PC-3 (cell line): ENCODE measurements at places on chromosomes 3 and 15. TPM values are rescaled to one million over a fixed set of nuclear protein-coding genes. Genes with fewer than 3 reads are reported as not detected.

DNA sequence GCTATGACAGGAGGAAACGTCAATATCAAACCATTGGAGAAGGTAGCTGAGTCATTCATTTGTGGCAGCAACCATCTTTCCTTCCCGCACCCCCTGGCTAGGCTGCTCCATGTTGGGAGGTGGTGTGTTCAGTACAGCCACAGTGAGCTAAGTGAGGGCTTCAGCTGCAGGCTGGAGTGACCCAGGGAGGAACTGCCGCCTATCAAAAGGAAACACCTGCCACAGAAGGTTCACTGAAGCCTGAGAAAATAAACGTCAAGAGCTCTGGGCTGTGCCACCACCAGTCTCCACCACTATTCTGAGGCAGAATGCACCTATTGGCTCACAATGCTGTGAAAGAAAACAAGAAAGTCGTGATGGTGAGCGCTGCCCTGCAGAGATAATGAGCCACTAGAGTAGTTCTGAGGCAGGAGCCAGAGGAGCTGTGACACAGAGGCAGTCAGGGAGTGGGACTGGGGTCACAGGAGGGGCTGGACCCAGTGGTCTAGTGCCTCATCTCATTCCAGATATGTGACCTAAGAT, 34.8 kb upstream of the CD47 start:
- DNase-seq = no peak

- no peak for DNase-seq
Measured at GRCh38 chr15:68385240-68385561, 46.8 kb downstream of the ITGA11 start.

DNA sequence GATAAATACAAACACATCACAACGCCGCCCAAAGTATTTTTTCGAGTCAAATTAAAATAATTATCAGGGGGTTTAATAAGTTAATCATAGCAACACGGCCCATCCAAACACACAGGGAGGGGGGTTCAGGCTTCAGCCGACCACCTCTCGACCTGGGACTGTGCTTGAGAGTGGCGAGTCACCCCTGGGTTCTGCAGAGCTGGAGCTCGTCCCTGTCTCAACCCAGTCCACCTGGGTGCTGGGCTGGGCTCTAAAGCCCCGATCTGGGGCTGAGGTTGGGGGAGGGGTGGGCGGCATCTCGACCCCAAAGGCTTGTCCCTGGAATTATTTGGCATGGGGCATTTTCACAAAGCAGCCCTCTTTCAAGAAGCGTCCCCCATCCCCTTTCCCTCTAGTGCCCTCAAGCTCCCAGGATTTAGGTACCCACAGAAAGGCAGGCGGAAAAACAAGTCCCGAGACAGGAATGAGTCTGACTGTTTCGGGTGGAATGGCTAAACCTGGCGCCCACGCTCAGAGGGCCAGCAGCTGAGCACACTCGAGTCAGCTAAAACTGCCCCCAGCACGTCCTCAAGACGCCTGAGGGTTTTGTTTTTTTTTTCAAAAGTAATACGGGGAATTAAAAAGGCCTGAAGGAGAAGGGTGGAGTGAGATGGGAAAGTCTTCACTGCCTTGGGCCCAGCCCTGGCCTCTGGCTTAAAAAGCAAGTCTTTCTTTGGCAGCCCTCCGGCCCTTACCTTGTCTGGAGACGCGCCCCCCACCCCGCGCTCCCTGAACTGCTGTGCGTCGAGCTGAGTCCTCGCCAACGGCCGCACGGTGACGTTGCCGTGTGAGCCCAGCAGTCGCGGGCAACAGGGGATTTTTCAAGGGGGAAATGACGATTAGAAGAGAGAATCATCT, 32.5 kb downstream of the NR2F2 start:
- DNase-seq = no peak

- DNase-seq = peak; percentile 92
Measured at GRCh38 chr15:67125589-67126502, 60.4 kb downstream of the SMAD3 start.

DNA sequence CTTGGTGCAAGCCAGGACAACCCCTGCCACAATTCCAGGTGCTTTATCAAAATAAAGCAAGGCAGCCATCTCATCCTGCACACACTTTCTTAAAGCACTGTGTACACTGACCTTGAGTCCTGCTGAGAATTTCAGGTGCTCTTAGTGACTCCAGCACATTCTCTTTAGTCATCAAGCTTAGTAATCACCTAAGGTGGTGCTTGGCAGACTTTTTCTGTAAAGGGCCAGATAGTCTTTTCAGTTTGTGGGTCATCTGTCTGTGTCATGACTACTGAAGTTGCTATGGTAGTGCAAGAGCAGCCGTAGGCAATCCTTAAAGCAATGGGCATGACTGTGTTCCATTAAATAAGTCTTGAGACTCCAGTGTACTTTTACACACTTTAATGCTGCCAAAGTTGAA, 36.4 kb downstream of the RIOX2 start:
- peak; percentile 38 for DNase-seq

GRCh38 chr15:27427276-27427675, 456.3 kb downstream of the GABRG3 start:
- DNase-seq = no peak

DNA sequence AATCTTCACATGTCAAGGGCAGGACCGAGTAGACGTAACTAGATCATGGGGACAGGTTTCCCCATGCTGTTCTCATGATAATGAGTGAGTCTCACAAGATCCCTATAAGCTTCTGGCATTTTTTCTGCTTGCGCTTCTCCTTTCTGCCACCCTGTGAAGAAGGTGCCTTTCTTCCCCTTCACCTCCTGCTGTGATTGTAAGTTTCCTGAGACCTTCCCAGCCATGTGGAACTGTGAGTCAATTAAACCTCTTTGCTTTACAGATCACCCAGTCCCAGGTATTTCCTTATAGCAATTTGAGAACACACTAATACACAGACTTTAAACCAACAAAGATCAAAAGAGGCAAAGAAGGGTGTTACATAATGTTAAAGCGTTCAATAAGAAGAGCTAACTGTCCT, 156.6 kb upstream of the UBE2E2 start:
- no peak for DNase-seq

- no peak for DNase-seq
Measured at GRCh38 chr15:61449186-61449702, 220.1 kb upstream of the RORA start.

GRCh38 chr3:52534281-52535183, 875 bp upstream of the NT5DC2 start:
- peak; percentile 10 for DNase-seq

DNA sequence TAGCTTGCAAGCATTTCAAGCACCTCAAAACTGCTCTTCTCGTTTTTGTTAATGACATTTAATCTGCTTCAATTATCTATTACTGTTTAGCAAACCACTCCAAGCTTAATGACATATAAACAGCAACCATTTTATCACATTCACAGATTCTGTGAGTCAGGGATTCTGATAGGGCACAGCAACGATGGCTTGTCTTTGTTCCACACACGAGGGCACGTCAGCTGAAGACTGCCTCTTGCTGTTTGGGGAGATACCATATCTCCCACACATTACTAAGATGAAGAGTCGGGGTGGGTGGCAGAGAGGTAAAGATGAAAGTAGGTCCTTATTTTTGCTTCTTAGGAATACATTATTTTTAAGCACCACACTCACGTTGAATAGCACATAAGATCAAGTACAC, 19.3 kb downstream of the CPOX start:
- DNase-seq = no peak

DNA sequence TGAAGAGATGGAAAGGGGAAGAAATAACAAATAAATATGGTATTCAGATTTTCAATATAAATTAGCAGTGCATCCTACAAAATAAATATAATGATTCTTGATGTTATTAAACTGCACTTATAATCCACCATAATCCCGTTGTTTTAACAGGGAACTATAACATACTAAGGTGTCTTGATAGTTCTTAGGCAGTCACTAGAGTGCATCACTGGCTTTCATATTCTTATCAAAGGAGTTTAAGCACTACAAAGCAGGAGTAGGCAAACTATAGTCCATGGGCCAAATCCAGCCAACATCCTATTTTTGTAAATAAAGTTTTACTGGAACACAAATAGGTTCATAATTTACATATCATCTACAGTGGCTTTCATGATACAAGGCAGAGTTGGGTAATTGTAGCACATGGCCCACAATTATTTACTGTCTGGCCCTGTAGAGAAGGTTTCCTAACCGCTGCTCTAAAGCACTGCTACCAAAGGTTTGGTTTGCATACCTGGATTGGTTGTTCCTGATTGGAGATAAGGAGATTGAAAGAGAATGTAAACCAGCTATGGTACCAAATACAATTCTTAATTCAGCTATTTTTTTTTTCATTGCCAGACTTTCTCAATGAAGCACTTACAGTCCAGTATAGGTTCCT, 104.3 kb downstream of the ZNF280D start:
- DNase-seq = no peak

- DNase-seq = no peak
Measured at GRCh38 chr15:75721923-75722870, 9.5 kb upstream of the CSPG4 start.

GRCh38 chr15:52714968-52715367, 35.8 kb upstream of the ATOSA start:
- no peak for DNase-seq

GRCh38 chr3:11370191-11370590, 98.0 kb downstream of the ATG7 start:
- DNase-seq = no peak

DNA sequence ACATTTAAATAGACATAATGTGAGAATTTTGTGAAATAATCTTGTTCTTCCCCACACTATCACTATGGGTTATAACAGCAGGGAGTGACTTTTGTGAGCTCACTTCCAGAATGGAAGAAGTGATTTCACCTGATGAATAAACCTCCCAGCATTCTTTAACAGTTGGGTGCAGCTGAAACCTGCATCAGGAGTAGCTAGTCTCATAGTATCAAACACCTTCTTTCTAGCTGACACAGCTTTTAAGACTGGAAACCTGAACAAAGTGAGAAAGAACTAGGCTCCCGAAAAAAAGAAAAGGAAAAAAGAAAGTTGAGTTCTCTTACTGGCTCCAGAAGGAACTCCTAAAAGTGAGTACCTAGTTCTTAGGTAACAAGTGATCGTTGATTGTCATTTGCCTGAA, 61.1 kb upstream of the UNC13C start:
- no peak for DNase-seq

GRCh38 chr3:105791919-105792786, 76.7 kb downstream of the CBLB start:
- DNase-seq = no peak

GRCh38 chr15:40340038-40340739, 550 bp downstream of the CCDC9B start:
- DNase-seq = peak; percentile 52

- no peak for DNase-seq
Measured at GRCh38 chr3:154684440-154684839, 254.4 kb upstream of the GPR149 start.

- no peak for DNase-seq
Measured at GRCh38 chr3:50633230-50633790, 16.4 kb downstream of the MAPKAPK3 start.

GRCh38 chr15:63454503-63455211, 49.7 kb upstream of the USP3 start:
- no peak for DNase-seq

DNA sequence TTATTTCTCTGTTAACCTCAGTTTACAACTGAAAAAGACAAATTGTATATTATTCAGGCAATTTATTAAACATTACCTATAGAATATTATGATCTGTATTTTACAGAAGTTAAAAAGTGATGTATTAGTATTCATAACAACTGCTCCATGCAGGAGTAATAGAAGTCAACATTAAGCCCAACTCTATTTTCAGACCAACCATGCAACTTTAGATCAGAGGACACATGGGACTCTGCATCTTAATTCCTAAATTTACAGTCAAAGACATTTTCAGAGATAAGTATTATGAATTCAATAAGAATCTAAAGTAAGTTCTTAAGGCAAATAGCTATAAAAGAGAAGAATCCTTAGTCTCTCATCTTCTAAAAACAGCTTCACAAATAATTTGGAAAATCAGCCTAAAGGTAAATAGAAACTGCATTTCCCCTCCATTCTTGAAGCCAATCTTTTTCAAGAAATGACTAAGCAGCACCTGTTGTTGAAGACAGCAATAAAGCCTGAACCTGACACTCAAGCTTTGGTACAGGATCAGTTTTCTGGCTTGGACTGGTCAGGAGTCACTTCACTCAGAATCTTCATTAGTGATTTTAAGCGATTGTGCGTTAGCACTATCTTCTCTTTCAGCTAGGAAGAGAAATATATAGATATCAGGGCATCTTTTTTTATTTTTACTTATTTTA, 23.0 kb downstream of the OIP5 start:
- DNase-seq = no peak

DNA sequence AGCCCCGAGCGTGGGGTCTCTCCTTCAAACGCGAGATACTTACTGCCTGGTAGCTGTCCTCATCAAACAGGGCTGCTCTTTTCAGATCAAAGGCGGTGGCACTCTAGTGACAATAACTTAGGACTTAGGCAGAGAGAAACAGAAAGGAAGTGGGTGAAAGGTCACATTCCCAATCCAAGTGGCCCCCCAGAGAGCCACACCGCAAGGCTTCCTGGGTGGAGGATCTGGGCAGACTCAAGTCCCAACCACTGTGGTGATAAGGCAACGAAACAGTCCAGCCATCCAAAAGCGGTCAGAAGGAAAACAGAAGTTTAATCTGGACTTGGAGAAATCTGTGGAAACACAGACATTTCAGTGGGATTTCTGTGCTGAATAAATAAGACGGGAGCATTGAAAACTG, 227.2 kb downstream of the ADAMTS17 start:
- DNase-seq = no peak

GRCh38 chr3:57864853-57865252, 108.7 kb downstream of the SLMAP start:
- DNase-seq = peak; percentile 41

GRCh38 chr3:126530171-126531050, 6.5 kb downstream of the CHST13 start:
- DNase-seq = no peak

The RBP2 gene
- not detected in 2 replicates for total RNA-seq

The CGNL1 gene
- 0.66 and 0.86 TPM in 2 replicates for total RNA-seq

The GHSR gene
- total RNA-seq = not detected in 2 replicates

The EXD1 gene
- not detected in 2 replicates for total RNA-seq

The PLA2G4F gene
- 5.5 and 5.8 TPM in 2 replicates for total RNA-seq

The EFCAB12 gene
- total RNA-seq = 0.04 and 0.12 TPM in 2 replicates
